ENCODE measurements at places on chromosomes 12 and 14.

GRCh38 chr12:45234139-45234865, 18.4 kb downstream of the ANO6 start:
- DNase-seq: peak; percentile 95

GRCh38 chr12:91561301-91561957, 378.8 kb upstream of the DCN start:
- peak; percentile 88 for DNase-seq

DNA sequence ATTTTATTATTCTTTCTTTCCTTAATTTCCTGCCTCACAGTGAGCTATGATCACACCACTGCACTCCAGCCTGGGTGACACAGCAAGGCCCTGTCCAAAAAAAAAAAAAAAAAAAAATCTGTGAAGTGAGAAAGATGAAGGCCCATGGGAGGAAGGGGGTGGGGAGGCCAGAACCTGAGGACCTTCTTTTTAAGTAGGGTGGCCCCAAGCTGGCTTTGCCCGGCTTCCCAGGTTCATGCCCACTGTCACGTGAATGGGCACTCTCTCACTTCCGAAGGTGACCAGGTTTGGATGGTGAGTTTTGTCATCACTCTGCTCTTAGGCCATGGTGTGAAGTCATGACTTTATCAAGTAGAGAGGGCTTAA, 82.3 kb downstream of the TNFAIP2 start:
- no peak for DNase-seq

- no peak for DNase-seq
Measured at GRCh38 chr12:128791395-128792322, 32.1 kb downstream of the SLC15A4 start.

GRCh38 chr12:28550757-28551704, 360.8 kb downstream of the CCDC91 start:
- no peak for DNase-seq

GRCh38 chr12:111267144-111267543, 101.8 kb downstream of the PHETA1 start:
- DNase-seq: no peak

GRCh38 chr12:46149905-46150304, 118.9 kb downstream of the SLC38A1 start:
- DNase-seq: no peak

GRCh38 chr12:12562016-12562483, 613 bp downstream of the DUSP16 start:
- no peak for DNase-seq

- DNase-seq: no peak
Measured at GRCh38 chr12:50696931-50697330, 67.0 kb upstream of the ATF1 start.

All from muscle of leg (tissue), 16 donors.